ENCODE measurements at places on chromosomes 5 and 9. TPM values are rescaled to one million over a fixed set of nuclear protein-coding genes. Genes with fewer than 3 reads are reported as not detected.

PRR16 gene
- 4.9 TPM for total RNA-seq

PCDHA11 gene
- total RNA-seq: 2.9 TPM

ISL1 gene
- total RNA-seq: not detected

TRIM32 gene
- 28.7 TPM for total RNA-seq

SPATA31C1 gene
- not detected for total RNA-seq

CKMT2 gene
- 61.7 TPM for total RNA-seq

MARCHF3 gene
- 48.2 TPM for total RNA-seq

PCDHAC1 gene
- total RNA-seq: 12.2 TPM

DNA sequence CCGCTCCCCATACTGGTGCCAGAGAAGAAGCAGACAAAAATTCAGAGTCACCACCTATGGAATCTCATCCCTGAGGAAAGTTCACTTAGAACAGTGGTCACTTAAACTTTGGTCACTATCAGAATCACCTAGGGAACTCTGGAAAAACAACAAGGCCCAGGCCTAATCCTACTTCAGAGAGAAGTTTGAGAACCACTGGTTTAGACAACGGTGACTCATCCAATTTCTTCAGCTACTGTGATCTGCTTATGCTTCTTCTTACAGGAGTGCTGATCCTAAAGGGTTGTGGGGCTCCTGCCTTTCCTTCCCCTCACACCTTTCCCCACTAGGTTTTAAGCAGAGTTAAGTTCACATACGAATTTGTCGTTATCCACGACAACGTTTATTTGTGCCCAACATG is 194.7 kb upstream of the KLF4 start:
- DNase-seq: no peak

GRCh38 chr5:136040746-136041415 is 12.1 kb downstream of the TGFBI start:
- peak; percentile 65 for DNase-seq

DNA sequence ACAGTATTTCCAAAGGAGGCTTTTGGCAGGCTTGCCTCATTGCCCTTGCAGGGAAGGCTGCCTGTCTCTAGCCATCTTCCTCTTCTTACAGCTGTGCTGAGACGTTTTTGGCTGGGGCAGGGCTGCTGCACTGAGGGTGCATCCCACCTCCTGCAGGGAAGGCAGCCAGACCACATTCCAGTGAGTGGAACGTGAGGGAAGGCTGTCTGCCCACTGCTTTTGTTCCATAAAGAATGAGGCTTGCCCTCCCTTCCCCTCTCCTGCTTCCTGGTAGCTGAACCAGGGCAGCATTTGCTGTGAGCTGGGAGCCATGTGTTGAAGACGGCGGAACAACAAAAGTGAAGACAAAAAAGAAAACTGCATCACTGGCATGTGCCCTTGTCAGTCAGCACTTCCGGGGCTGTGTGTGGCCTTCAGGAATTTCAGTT is 16.8 kb downstream of the MGAT1 start:
- peak; percentile 40 for DNase-seq

- no peak for DNase-seq
Observed at GRCh38 chr9:14687042-14687719, 6.1 kb downstream of the ZDHHC21 start.

- no peak for DNase-seq
Observed at GRCh38 chr5:171537923-171538537, 118.6 kb downstream of the FGF18 start.

- no peak for DNase-seq
Observed at GRCh38 chr5:162990856-162991497, 446.4 kb upstream of the CCNG1 start.

GRCh38 chr9:92612816-92613215 is 57.1 kb downstream of the IPPK start:
- no peak for DNase-seq

- DNase-seq: peak; percentile 79
Observed at GRCh38 chr9:111599092-111599954, at the start of gene PTGR1. PTGR1 (minus strand) TSS chr9:111599647; CDS start chr9:111597422, 2,225 bp downstream.

- DNase-seq: no peak
Observed at GRCh38 chr9:98020476-98021145, 35.9 kb upstream of the NANS start.

GRCh38 chr5:172648013-172648381 is 6.9 kb downstream of the NEURL1B start:
- no peak for DNase-seq

- no peak for DNase-seq
Observed at GRCh38 chr9:121326901-121327613, 43.0 kb downstream of the STOM start.

DNA sequence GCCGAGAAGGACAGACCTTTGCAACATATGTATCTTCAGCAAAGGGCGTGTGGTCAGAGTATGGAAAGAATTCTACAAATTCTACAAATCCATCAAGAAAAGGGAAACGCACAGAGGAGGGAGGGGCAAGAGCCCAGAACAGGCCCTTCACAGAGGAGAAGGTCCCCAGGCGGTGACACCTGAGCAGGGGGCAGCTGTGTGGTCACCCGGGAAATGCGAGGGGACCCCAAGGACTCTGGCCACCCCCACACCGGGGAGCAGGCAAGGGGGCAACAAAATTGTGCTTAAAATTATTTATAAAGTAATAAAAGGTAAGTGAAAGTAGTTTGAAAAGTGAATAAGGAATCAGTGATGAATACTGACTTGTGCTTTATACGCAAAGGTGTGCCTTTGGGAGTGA is 17.6 kb downstream of the NACC2 start:
- no peak for DNase-seq

- DNase-seq: no peak
Observed at GRCh38 chr5:27474047-27474309, 435.6 kb upstream of the CDH9 start.

DNA sequence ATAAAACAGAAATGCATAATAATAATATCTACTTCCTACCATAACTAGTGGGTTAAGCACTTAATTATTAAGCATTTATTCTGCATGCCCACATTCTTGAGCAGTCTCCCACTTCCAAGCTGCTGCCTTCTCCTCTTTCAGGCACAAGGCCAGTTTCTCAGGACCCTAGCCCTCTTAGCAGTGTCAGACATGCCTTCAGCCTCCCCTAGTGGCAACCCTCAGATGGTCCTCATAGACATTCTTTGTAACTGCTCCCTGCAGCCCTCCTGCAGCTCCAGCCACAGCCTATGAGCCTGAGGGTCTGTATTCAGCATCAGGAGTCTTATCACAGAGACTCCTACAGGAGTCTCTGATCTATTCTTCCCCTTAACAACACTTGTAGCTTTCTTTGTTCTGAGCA is 3.9 kb downstream of the IL9 start:
- no peak for DNase-seq

GRCh38 chr9:98594546-98595160 is 114.1 kb downstream of the GABBR2 start:
- DNase-seq: no peak

DNA sequence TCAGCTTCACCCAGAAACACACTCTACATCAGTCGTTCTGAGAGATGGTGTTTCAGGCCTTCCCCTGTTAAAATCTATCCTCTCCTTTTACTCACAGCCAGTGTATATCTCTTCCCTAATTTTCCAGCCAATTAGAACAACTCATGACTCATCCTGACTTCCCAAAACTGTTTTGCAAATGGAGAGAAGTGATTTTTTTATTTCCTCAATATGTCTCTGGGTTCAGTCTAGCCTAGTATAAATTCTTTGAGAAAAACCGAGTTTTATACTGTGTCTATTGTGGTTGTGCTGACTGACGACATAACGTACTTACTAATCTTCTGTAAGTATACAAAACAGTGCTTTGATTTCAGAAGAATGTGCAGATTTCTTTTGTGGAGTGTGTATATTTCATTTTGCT is 28.4 kb upstream of the CAST start:
- DNase-seq: no peak

GRCh38 chr5:142278627-142279026 is 46.2 kb downstream of the SPRY4 start:
- DNase-seq: no peak

DNA sequence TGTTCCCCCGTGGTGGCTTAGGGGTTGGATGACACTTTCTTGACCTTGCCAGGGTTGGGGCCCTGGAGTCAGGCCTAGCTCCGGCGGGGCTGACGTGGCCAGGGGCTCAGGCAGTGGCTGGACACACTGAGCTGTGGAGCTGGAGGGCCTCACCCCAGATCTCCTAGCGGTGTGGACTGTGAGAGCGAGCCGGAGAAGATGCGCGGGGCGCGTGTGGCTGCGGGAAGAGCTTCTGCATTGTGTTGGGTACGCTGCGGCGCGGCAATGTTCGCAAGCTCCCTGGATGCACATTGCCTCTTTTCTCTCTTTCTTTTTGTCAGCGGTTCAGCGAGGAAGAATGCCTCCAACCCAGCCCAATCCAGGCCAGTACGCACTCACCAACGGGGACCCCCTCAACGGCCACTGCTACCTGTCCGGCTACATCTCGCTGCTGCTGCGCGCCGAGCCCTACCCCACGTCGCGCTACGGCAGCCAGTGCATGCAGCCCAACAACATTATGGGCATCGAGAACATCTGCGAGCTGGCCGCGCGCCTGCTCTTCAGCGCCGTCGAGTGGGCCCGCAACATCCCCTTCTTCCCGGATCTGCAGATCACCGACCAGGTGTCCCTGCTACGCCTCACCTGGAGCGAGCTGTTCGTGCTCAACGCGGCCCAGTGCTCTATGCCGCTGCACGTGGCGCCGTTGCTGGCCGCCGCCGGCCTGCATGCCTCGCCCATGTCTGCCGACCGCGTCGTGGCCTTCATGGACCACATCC is 4.8 kb downstream of the NR2F1 start:
- no peak for DNase-seq

DNA sequence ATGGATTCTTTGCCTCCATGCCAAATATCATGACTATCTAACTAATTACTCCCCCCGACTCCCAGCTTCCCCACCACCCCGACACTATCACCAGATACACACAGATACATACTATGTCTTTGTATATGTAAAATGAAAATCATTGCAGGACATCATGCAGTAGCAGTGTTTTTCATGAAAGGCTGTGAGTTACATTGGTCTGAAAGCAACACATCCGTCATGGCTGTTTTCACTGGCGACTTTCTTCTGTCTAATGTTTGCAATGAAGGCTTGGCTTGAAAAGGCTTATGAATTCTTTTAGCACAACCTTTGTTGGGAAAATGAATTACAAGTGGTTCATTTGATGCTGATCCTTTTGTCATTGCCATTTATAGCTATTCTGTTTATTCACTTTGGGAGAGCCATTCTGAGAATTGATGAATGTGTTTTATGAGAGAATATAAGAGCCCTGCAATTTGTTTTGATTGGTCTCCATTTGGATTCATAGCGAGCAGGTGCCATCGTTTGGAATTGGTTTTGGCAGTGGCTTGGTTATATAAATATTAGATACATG is 103.4 kb downstream of the PIP5K1B start:
- DNase-seq: no peak

DNA sequence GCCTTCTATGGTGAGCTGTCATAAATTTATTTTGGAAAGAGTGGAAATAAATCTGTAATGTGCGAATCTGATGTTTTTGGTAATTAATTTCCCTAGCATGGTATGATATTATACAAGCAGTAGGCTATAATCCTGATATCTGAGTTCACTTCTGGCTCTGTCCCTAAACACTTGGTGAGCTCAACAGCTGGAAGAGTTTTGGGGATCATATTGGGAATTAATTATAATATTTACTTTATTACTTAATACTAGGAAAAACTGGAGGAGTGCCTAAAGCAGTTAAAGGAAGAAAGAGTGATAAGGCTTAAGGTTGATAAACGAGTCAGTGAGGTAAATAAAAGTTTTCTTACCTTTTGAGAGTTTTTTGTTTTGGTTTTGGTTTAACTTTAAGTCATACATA is 26.8 kb downstream of the CEP78 start:
- DNase-seq: no peak

DNA sequence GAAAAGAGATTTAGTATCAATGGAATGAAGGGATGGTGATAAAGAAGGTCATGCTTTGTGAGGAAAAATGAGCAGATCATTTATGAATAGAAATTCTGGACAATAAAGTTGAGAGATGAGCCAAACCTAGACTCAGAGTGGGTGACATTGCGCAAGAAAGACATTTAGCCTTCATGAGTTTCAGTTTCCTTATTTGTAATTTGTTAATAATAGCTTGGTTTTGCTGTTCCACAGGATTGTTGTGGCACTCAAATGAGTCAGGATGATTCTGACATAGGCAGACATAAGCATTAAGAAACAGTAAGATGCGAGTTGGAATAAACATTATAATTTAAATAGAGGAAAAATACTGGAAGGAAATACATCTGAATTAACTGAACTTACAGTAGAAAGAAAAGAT is 34.8 kb downstream of the ITGA2 start:
- no peak for DNase-seq

GRCh38 chr5:148768806-148769415 is 57.5 kb upstream of the ADRB2 start:
- DNase-seq: no peak

DNA sequence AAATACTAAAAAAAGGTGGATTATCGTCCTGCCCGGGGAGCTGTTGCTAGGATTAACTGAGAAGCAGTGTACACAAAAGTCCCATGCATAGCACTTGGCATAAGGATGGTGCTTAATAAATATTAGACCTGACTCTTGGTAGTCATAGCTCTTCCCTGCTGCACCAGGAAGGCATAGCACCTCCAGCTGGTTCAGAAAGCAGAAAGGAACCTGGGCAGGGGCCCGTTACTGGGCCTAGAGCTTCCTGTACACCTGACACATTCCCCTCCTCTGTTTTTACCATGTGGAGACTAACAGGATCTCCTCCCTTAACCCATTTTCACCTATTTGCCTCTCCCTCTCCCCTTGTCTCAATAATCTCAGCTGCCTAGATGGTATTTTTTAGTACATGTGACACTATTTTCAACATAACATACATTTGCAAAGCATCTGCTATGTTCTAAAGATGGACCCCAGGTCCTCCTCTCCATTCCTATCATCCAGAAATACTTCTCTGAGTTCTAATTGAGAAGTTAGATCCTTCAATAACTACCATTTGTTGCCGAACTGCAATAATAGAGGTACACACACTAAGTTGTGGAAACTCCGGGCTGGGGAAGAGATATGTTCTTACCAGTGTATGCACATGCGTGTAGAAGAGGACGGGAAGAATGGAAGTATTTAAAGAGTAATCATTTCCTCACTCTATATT is 3.2 kb upstream of the ANP32B start:
- DNase-seq: no peak

DNA sequence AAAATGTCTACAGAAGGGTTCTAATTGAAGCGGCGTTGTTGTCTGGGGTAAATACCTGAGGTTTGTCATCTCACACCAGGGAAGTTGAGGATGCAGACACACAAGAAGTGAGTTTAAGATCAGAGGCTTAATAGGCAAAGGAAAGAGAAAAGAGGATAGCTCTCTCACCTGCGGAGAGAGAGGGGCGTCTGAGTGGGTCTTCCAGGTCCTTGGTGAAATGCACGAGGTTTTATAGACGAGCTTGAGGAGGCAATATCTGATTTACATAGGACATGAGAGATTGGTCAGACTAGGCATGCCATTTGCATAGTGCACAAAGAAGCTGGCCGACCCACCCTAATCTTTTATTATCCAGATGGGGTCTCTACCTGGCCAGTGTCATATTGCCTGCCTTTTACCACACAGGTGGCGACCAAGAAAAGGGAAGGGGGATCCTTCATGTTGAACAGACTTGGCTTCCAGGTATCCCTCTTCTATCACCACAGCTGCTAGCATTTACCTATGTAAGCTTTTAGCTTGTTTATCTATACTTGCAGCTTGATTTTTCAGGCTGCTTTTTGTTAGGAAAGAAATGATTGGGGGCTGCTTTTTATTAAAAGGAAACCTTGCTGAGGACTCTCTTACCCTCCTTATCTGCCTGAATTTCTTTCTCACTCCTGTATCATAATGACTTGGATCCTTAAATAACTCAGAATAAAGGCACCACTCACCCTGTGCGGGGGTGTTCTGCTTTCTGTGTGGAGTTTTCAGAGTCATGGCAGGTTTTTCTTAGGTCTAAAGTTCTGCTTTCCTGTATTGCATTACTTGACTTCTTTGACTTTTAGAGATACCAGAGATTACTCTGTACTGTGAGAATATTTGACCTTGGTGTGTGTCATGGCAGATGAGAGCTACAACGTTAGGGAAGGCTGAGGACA is 9.4 kb upstream of the GLT6D1 start:
- DNase-seq: no peak

All from mucosa of gallbladder (tissue), 1 donor.